ENCODE measurements at places on chromosomes 3 and 15.

DNA sequence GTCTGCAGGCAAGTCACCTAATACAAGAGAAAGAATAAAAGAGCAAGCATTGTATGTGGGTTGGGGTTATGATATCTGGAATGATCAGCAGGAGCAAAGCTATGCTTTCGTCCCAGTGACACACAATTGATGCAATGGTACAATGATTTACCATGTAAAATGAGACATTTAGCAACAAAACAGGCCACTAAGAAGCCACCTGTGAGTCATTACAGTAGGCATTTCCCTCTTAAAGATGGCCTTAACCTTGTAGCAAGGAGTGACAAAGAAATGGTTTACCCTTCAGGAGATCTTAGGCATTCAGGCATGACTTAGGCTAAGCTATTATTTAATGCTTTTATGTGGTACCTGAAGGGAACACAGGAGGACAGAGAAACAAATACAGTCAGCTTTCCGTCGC, 373.3 kb upstream of the RBMS3 start:
- no peaks in the 10 kb centered on the region for H3K4me1 ChIP-seq
- no peaks in the 10 kb centered on the region for H3K36me3 ChIP-seq
- DNase-seq, result no peak
- no peak overlapping the region for H3K4me3 ChIP-seq
- H3K27ac ChIP-seq, result no peak overlapping the region

DNA sequence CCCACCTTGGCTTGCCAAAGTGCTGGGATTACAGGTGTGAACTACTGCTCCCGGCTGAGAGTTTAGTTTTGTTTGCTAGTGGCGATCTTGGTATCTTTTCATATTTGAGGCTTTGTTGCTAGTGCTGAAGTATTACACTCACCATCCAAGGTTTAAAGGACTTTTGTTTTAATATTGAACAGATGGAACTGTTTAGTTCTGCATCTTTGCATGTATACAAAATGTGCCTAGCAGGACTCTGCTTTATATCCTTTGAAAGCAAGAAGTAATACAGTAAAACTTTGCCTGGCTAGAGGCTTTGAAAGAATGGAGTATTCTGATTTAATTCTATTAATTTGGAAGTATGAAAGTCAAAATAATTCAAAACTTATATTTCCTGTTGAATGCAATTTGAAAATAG, 77.8 kb upstream of the CHRNB4 start:
- H3K4me1 ChIP-seq, result peaks cover 19% of the 10 kb centered on the region
- no peaks in the 10 kb centered on the region for H3K27me3 ChIP-seq
- H3K27ac ChIP-seq, result no peak overlapping the region
- no peak overlapping the region for H3K4me3 ChIP-seq
- DNase-seq, result no peak

GRCh38 chr3:68876112-68876713, 56.1 kb downstream of the TAFA4 start:
- H3K27me3 ChIP-seq, result peaks cover 37% of the 10 kb centered on the region
- no peak overlapping the region for H3K4me3 ChIP-seq
- H3K4me1 ChIP-seq, result no peaks in the 10 kb centered on the region

GRCh38 chr3:52341123-52341522, 25.0 kb downstream of the DNAH1 start:
- H3K36me3 ChIP-seq, result no peaks in the 10 kb centered on the region
- H3K27me3 ChIP-seq, result no peaks in the 10 kb centered on the region
- H3K4me1 ChIP-seq, result no peaks in the 10 kb centered on the region
- H3K4me3 ChIP-seq, result no peak overlapping the region
- no peak for DNase-seq
- no peak overlapping the region for H3K27ac ChIP-seq

- H3K4me1 ChIP-seq, result peaks cover 44% of the 10 kb centered on the region
- H3K27ac ChIP-seq, result peak overlapping the region; percentile 72
- H3K36me3 ChIP-seq, result no peaks in the 10 kb centered on the region
- no peak for DNase-seq
- H3K4me3 ChIP-seq, result no peak overlapping the region
- no peaks in the 10 kb centered on the region for H3K27me3 ChIP-seq
Observed at GRCh38 chr3:189941679-189942078, 179.0 kb downstream of the P3H2 start.

DNA sequence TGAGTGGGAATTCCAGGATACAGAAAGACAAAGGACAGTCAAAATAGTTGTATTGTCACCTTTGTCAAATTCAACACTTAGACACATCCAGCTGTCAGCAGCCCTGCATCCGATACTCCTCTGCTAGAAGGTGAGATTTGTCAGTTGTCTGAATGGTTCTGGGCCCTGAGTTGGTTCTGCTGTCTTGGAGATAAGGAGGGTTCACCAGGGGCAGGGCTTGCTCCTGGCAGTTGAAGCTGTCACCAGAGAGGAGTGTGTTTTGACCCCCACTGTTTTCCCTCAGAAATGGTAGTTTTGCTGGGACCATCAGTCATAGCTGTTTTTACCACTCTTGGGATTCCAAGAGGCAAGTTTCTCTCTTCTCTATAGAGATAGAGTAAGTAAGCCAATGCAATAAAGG, 3.2 kb upstream of the KY start:
- DNase-seq, result no peak
- no peak overlapping the region for H3K27ac ChIP-seq
- H3K27me3 ChIP-seq, result peaks cover 14% of the 10 kb centered on the region
- no peaks in the 10 kb centered on the region for H3K36me3 ChIP-seq

GRCh38 chr3:59566481-59566975, 516.7 kb upstream of the CFAP20DC start:
- H3K36me3 ChIP-seq, result no peaks in the 10 kb centered on the region
- DNase-seq, result no peak
- H3K27ac ChIP-seq, result peak overlapping the region; percentile 92
- H3K27me3 ChIP-seq, result no peaks in the 10 kb centered on the region
- peaks cover 28% of the 10 kb centered on the region for H3K4me1 ChIP-seq

GRCh38 chr15:86616771-86617170, 537.1 kb downstream of the AGBL1 start:
- no peaks in the 10 kb centered on the region for H3K36me3 ChIP-seq
- no peak overlapping the region for H3K27ac ChIP-seq
- no peak overlapping the region for H3K4me3 ChIP-seq
- H3K4me1 ChIP-seq, result peaks cover 4% of the 10 kb centered on the region
- no peaks in the 10 kb centered on the region for H3K27me3 ChIP-seq
- no peak for DNase-seq

DNA sequence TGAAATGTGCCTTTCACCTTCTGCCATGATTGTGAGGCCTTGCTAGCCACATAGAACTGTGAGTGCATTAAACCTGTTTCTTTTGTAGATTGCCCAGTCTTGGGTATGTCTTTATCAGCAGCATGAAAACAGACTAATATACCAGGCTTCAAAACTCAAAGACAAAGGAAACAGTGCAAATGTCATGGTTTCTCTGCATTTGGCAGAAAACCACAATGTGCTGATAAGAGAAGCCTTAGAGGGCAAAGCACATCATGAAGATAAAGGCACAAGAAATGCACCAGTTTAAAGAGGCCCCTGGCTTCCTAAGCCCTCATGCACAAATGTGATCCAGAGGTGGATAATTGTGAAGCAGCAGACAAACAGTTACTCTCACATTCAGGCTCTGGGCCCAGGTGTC, 259.2 kb downstream of the CPNE4 start:
- H3K36me3 ChIP-seq, result no peaks in the 10 kb centered on the region
- H3K27ac ChIP-seq, result no peak overlapping the region
- H3K4me1 ChIP-seq, result no peaks in the 10 kb centered on the region
- no peak for DNase-seq
- H3K27me3 ChIP-seq, result no peaks in the 10 kb centered on the region

GRCh38 chr3:184472723-184473428, 88.7 kb upstream of the EPHB3 start:
- H3K27ac ChIP-seq, result no peak overlapping the region
- H3K36me3 ChIP-seq, result no peaks in the 10 kb centered on the region
- no peak for DNase-seq

GRCh38 chr3:127367593-127367992, 79.7 kb upstream of the PRR20G start:
- H3K4me1 ChIP-seq, result no peaks in the 10 kb centered on the region
- no peak overlapping the region for H3K27ac ChIP-seq
- H3K36me3 ChIP-seq, result no peaks in the 10 kb centered on the region
- no peak for DNase-seq
- peaks cover 4% of the 10 kb centered on the region for H3K27me3 ChIP-seq
